ENCODE measurements at places on chromosomes 13 and 19. TPM values are rescaled to one million over a fixed set of nuclear protein-coding genes. Genes with fewer than 3 reads are reported as not detected.

The TEKTIP1 gene
- not detected for total RNA-seq

The MEF2B gene
- not detected for total RNA-seq

The OR10H4 gene
- not detected for total RNA-seq

The ZNF615 gene
- total RNA-seq, result 2.5 TPM

The PSG11 gene
- total RNA-seq, result not detected

The MYH14 gene
- not detected for total RNA-seq

The ZNF135 gene
- not detected for total RNA-seq

The TLE6 gene
- total RNA-seq, result not detected

The ITPKC gene
- total RNA-seq, result 5.2 TPM

The CADM4 gene
- total RNA-seq, result 1.5 TPM

The TNFSF9 gene
- 45.9 TPM for total RNA-seq

The EID2B gene
- total RNA-seq, result 4.6 TPM

The NKPD1 gene
- not detected for total RNA-seq

The ETHE1 gene
- total RNA-seq, result 30.5 TPM

The ZNF296 gene
- not detected for total RNA-seq

DNA sequence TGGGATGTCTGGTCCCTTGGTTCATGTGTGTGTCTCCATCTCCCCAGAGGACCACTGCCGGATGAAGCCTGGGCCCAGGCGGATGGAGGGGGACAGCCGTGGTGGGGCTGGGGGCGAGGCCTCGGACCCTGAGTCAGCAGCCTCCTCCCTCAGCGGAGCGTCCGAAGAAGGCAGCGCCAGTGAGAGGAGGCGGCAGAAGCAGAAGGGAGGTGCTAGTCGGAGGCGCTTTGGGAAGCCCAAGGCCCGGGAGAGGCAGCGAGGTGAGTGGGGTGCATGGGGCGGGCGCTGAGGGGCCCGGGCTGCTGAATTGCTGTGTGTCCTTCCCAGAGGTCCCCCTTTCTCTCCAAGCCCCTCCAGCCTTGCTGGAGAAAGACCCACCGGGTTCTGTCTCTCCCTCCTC lies 3.2 kb downstream of the CCDC106 start:
- DNase-seq, result no peak

GRCh38 chr13:94056362-94056990 lies 423.0 kb downstream of the DCT start:
- DNase-seq, result no peak

DNA sequence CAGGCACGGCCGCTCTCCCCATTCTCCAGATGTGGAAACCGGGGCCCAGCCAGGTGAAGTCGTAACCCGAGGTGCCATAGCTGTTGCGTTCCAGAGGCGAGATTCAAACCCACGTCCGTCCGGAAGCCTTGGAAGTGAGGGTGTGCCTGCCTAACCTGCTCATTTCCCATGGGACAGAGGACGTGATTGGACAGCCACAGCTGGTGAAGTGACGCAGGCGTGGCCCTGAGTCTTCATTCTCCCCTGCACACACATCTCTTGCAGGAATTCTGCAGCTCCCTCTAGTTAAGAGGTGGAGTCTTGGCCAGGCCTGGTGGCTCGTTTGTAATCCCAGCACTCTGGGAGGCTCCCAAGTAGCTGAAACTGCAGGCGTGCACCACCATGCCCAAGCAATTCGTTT lies 16.8 kb downstream of the MEIS3 start:
- DNase-seq, result no peak

DNA sequence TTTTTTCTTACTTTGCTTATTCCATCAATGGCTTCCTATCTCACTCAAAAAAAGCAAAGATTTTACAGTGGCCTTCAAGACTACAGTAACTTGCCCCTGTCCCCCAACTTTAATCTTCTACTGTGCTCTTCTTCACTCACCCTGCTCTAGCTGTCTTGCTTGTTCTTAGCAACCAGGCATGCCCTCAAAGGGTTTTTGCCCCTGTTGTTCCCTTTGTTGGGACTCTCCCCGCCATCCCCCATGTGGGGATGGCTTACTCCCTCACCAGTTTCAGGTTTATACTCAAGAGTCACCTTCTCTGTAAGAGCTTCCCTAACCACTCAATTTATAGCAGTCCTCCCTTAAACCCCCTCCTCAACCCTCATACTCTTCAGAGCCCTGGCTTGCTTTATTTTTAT lies 5.4 kb downstream of the MTMR6 start:
- no peak for DNase-seq

DNA sequence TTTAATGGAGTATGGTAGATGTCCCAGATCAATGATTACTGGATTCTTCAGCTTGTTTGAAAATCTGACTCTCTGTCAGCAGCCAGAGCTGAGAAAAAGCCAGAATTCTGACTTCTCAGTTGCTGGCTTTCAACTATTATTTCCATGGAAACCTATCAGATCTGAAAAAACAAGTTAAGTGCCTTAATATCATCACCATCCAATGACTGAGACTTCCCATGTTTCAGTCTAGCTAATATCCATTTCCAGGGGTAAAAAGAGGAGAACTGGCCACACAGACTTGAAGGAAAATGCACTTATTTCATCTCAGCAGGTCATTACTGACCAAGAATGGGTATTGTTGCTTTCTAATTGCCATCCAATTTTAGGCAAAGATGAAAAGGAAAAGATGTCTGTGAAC lies 75.2 kb downstream of the TNFSF11 start:
- no peak for DNase-seq

DNA sequence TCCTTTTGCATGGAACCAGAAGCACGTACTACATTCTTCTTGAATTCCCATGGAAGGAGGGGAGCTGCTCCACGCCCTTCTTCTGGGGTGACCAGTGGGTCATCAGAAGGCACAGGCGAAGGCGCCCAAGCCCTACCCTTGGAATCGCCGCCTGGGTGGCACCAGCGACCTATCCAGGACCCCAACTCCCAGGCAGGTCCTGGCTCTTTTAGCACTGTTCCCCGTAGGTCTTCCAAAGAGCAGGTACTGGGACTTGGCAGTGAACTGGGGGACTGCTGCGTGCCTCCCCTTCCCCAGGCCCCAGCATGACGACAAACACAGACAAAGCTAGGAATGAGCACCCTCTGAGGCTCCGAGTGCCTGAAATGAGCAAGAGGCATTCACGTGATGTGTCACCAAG lies 45.0 kb downstream of the CEBPG start:
- DNase-seq, result no peak

DNA sequence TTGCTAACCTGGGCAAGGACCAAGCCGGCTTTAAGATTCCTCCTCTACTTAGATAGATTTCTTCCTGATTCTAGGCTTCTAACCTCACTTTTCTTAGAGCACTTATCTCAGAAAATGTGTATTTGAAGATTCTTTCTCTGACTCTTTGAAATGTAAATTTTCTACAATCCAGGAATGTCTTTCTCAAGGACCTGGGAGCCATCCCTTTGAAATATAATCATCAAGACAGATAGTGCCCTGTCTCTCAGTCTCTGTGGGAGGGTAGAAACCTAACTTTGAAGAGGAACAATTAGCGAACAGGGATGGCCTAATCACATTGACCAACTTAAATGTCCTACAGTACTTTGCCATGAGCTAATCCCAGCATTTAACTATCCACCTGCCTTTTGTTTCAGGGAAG lies 1646.0 kb downstream of the PCDH9 start:
- no peak for DNase-seq

DNA sequence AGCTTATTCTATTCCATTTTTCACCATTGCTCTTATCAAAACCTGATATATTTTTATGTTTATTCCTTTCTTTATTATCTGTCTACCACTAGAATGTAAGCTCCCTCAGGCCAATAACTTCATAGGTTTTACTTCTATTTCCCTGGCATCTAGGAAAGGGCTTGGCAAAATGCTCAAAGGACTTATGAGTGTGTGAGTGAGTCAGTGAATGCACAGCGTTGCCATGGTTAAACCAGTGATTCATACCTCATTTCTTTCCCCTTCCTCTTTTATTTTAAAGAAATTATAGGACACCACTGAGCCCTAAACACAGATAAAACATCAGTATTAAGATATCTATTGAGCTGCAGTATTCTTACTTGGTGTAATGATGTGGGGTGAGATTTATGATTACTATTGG lies 162.1 kb downstream of the GPC6 start:
- DNase-seq, result peak; percentile 82

GRCh38 chr19:6772028-6772865 lies at the start of gene VAV1:
Gene VAV1 (plus strand): TSS chr19:6772708. CDS start chr19:6772808, 100 bp downstream.
- no peak for DNase-seq

GRCh38 chr13:27159806-27160563 lies 11.6 kb downstream of the USP12 start:
- no peak for DNase-seq

- DNase-seq, result peak; percentile 86
Observed at GRCh38 chr13:67023130-67023876, 206.8 kb downstream of the PCDH9 start.

- DNase-seq, result no peak
Observed at GRCh38 chr19:4042731-4043082, 24.0 kb downstream of the ZBTB7A start.

DNA sequence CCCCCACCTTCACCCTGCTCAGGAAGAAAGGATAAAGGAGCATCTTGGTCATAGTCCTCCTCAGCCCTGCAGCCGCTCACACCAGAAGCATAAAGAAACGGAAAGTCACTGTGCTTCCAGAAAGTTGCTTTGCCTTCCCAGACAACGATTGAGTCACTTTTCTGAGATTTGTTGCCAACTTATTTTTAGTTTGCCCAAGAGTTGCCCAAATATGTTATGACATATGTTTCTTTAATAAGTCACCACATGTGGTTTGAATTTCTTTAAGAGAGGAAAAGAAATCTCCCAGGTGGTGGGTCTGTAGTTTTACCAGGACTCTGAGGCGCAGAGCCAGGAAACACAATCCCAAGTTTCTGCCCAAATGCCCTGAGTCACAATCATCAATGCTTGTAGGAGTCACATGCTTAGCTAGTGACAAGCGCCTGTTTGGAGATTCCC lies 63.4 kb upstream of the LRCH1 start:
- DNase-seq, result peak; percentile 90

DNA sequence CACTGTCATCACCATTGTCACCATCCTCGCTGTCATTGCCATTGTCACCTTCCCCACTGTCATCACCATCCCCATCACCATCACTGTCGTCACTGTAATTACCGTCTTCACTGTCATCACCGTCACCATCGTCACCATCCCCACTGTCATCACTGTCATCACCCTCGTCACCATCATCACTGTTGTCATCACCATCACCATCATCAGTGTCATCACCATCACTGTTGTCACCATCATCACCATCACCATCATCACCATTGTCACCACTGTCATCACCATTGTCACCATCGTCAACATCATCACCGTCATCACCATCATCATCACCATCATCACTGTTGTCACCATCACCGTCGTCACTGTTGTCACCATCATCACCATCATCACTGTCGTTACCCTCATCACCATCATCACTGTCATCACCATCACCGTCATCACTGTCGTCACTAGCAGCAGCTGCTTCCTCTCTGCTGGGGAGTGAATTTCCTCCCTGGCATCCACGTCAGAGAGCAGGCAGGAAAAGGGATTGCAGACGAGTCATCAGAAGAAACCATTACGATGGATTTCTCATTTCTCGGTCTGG lies 27.3 kb downstream of the TMEM255B start:
- DNase-seq, result peak; percentile 66

GRCh38 chr19:47512183-47512947 lies 2.5 kb downstream of the NAPA start:
- DNase-seq, result no peak

- DNase-seq, result no peak
Observed at GRCh38 chr13:34667286-34668218, 274.5 kb upstream of the NBEA start.

DNA sequence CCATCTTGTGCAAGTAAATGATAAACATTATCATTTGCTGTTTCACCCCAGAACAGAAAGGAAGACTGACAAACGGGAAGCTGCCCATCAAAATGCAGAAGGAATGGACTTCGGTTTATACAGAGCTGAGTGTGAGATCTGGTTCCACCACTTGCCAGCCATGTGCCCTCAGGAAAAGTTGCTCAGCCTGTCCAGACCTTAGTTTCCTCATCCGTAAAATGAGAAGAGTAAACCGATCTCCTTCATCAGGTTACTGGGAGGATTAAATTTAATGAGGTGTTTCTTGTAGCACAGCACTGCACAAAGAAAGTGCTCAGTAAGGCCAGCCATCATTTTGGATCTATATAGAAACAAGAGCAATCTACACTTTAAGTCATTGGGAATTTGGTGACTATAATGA lies 36.7 kb upstream of the SERP2 start:
- no peak for DNase-seq

- DNase-seq, result no peak
Observed at GRCh38 chr19:37943480-37943879, 36.5 kb downstream of the SIPA1L3 start.

- DNase-seq, result no peak
Observed at GRCh38 chr13:38868870-38869269, 121.8 kb downstream of the STOML3 start.

- DNase-seq, result peak; percentile 24
Observed at GRCh38 chr19:17889609-17890214, 18.0 kb downstream of the SLC5A5 start.

- peak; percentile 29 for DNase-seq
Observed at GRCh38 chr19:15640294-15640903, at the start of gene CYP4F3. Gene CYP4F3 (plus strand): TSS chr19:15640897. CDS start chr19:15641416, 519 bp downstream.

- DNase-seq, result no peak
Observed at GRCh38 chr19:49889687-49890348, 6.9 kb downstream of the IL4I1 start.

DNA sequence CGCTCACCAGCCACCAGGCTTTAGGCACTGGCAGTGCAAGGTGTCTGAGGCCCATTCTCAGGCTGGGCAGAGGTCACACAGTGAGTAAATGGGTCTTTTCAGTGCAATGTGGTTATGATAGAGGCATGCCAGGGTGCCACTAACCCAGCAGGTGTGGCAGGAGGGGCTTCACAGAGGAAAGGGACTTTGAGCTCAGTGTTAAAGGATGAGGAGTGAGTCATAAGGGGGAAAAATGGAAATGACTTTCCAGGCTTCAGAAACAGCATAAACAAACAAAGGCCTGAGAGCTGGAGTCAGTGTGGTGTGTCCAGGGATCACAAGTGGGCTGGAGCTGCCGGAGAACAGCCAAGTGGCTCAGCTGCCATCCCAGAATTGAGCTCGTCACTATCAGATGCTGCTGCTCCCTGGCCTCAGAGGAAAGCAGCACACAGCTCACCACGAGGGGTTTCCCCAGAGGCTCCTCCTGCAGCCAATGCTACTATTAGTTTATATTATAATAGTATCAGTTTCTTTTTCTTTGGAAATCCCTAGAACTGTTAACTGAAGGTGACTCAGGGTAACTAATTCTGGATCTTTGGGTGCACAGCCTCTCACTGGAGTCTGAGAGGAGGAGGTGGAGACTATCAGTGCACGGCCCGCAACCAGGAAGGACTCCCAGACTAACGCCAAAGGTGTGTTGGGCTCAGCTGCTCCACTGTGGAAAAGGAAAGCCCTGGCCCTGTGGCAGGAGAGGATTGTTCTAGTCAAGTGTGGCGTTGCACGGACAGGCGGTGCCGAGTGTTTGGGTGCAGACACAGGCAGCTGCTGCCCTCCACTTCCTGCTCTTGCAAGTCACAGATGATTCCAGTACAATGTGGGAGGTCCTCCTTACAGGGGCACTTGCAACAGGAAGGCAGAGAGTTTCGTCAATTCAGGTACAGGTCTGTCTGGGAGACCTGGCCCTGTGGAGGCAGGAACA lies 39.5 kb downstream of the DHRS12 start:
- peak; percentile 85 for DNase-seq

- no peak for DNase-seq
Observed at GRCh38 chr19:56710437-56710836, 38.9 kb upstream of the ZNF835 start.
